SK-N-SH (cell line): ENCODE measurements at places on chromosomes 12 and 14.

GRCh38 chr14:93984987-93985410 lies 8.6 kb upstream of the ASB2 start:
- peaks cover 5% of the 10 kb centered on the region; the same call in 1 of the 2 replicates for H3K4me1 ChIP-seq
- peak; percentile 47 for DNase-seq
- H3K27ac ChIP-seq: no peak overlapping the region

DNA sequence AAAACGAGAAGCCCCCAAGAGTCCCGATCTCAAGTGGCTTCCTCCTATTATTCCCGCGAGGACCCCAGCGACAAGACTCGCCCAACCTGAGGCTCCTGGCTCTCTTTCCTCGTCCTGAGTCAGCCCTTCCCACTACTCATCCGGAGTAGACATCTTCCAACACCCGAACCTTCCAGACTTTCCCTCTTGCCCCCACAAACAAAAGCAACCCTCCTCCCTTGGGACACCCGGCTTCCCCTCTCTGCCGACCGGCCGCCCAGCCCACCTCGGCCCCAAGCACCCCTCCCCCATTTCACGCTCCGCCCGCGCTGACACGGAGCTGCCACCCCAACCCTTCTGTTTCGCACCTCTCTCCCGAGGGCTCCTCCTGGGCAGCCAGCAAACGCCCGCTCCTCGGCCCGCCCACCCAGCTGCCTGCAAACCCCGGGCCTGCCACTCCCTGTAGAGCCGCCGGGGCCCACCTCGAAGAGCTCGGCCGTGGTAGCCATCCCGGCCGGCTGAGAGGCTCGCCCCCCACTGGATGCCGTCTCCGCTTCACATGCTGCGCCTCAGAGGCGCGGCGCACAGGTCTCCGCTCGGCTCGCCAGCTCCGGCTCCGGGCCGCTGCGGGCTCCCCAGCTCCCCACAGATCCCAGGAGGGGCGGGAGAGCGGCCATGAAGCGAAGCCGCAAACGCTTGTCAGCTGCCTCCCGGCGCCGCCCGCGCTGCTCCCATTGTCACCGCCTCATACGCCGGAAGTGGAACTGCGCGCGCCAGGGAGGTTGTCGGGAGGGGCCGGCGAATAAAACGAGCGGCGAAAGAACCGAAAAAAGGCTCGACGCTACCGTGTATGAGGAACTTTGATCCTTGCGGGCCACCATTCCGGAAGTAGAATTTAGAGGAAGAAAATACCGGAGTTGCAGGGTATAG lies at the start of the genes AP5M1 and EXOC5:
Gene AP5M1, plus strand, starts transcription at position 811 of the 909 bp plus-strand sequence. CDS start 344 bp downstream, outside the sequence.
Gene EXOC5, minus strand, starts transcription at position 745 of the 909 bp plus-strand sequence. Its CDS starts 257 bp downstream, at position 488.
- peak; percentile 86 for DNase-seq
- peaks cover 8% of the 10 kb centered on the region; the same call in 1 of the 2 replicates for H3K36me3 ChIP-seq
- peak within 1 kb of the TSS; percentile 97 for H3K4me3 ChIP-seq
- no peaks in the 10 kb centered on the region for H3K27me3 ChIP-seq

DNA sequence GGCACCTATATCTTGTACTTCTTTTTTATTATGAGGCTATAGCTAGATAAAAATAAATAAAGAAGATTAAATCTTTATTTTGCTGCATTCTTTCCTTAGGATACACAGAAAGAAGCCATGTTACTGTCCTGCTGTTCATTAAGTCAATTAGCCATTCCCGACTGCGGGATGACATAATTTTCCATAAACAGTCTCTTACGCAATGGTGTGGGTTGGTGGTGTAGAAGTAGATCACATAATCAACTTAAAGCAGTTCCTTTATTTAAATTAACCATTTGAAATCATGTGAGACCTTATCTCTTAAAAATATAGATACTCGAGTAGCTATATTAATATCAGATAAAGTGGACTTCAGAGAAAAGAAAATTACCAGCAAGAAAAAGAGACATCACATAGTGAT lies 40.2 kb downstream of the TAOK3 start:
- H3K4me1 ChIP-seq: peaks cover 31% of the 10 kb centered on the region
- no peak overlapping the region for H3K27ac ChIP-seq
- H3K27me3 ChIP-seq: no peaks in the 10 kb centered on the region
- no peaks in the 10 kb centered on the region for H3K36me3 ChIP-seq

- no peak for DNase-seq
- H3K27ac ChIP-seq: peak overlapping the region; percentile 99
- H3K4me1 ChIP-seq: no peaks in the 10 kb centered on the region; the same call in 1 of the 2 replicates
- H3K27me3 ChIP-seq: no peaks in the 10 kb centered on the region
- no peaks in the 10 kb centered on the region for H3K36me3 ChIP-seq
- no peak overlapping the region for H3K4me3 ChIP-seq
Measured at GRCh38 chr14:58732387-58732786, 94.6 kb downstream of the DACT1 start.
